Astrocyte (in vitro differentiated cells and primary cell): ENCODE measurements at places on chromosomes 7 and 10.

DNA sequence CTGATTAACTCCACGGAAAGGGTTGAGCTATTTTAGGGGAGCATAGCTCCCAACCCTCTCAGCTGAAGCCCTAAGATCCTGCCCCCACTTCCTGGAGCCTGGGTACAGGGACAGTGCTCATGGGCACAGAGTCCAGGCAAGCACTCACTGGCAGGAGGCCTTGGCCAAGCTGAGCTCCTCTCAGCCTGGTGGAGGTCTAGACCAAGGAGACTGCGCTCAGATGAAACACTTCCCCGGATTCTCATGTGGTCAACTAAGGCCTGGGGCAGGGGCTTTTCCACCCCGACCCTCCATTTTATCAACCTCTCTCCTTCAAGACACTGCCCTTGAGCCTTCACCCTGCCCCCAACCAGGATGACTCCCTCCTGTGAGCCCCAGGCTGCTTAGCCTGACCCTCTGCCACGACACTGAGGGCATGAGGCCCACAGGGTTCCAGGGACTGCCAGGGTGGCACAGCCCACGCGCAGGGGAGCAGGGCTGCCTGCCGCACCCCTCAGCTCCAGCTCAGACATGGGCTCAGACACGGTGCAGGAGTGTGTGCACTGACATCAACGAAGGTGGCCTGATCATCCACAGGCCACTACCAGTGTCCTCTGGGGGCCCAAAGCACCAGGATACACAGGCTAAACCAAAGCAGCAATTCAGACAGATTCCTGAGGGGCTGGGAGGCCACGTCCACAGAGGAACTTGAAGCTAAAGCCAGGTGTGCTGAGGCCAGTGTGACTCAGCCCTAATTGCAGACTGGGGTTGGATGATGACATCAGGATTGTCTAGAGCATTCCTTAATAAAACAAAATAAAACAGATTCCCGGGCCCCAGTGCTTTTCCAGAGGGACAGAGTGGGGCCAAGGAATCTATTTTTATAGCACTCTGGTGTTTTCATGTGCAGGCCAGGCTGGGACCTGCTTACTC, 18.8 kb downstream of the CHAT start:
- no peak for DNase-seq

- DNase-seq, result peak; percentile 50
Measured at GRCh38 chr7:36040679-36041078, 112.4 kb upstream of the EEPD1 start.

DNA sequence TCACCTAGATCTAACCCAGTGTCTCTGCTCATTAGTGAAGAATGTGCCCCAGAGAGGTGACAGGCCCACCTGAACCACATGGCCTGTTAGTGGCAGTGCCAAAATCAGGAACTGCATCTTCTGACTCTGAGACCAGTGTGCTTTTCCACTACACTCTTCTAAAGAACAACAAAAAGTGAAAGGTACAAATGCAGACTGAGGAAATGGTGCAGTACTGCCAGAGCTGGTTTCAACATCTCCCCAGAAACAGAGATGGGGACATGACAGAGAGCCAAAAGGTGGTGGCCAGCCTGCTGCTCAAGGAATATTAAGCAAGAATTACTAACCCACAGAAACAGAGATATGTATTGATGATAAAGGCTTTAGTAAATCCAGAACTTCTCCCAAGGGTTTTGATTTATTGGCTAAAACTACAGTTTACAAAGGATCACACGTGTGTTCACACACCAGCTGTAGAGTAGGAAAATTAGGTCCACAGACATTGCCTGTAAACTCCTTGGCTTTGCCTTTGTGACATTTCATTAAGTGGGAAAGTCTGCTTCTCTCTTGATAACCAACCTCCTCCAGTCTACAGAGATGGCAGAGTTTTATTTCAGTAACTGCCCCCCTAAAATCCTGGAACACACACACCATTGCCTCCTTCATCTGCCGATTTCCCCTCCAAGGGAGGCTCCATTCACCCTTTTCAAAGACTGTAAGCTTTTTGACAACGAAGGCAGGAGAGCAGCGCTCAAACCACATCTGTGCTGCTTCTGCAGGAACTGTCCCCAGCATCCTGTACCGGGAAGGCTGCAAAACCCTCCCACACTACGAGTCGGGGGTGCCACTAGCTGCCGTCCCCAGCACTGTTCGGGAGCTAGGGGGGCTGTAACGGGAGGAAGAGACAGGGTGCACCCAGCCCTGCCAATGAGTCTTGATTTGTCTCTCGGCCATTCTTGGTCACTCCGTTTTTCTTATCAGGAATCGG, 29.8 kb downstream of the GSDME start:
- DNase-seq, result no peak

GRCh38 chr10:123445261-123445775, 220.8 kb upstream of the GPR26 start:
- DNase-seq, result no peak

DNA sequence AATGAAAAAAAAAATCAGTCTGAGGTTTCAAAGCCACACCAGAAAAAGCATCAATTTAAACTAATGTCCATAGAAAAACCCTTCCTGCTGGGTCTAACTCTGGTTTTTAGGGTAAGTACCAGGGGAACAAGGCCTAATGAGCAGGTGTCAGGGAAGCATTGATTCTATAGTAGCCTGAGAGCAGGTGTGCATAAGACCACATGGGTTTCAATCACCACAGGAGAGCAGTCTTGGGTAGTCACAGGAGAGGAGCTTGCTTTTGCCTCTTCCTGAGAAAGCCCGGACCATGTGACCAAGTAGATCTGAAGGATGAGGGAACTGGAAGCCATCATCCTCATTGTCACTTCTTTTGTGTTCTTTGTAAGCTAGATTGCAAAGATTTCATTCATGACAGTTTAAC, 66.3 kb upstream of the AGK start:
- DNase-seq, result no peak

- no peak for DNase-seq
Measured at GRCh38 chr7:55209366-55209765, 155.8 kb upstream of the LANCL2 start.

- DNase-seq, result no peak
Measured at GRCh38 chr7:71506822-71507221, 374.9 kb downstream of the GALNT17 start.

GRCh38 chr10:73414230-73414945, 530 bp upstream of the ANXA7 start:
- no peak for DNase-seq

DNA sequence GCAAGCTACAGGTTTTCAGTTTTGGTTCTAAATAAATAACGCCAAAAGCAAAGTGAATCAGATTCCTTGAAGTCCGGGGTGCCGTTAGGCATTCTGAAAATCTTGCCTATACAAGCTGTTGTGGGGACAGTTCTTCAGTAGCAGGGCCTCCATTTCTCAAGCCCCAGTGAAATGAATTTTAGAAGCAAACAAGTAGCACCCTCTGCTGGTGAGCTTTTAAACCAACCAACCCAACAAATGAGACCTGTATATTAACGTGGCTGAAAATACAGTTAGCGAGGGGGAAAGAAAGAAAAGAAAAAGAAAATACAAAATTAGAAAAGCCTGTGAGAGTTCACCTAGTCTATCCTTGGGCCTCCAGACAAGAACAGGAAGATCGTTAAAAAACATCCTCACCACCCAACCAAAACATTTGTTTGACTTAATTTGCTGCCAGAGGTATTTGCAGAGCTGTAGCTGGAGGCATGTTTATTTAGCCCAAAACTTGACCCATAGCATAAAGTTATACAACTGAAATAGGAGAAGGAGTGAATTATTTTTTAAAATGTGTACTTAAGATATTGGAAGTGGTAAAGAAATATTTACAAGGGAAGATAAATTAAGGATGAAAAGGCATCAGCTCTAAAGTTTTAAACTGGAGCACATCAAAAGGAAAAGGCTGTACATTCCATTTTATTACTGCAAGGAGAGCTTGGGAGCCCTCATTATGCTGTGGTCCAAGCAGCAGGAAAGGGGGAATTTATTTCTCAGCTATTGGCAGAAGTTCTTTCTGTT, 98.9 kb downstream of the DYNC1I1 start:
- peak; percentile 14 for DNase-seq

- no peak for DNase-seq
Measured at GRCh38 chr10:61961278-61961677, 59.8 kb downstream of the ARID5B start.

DNA sequence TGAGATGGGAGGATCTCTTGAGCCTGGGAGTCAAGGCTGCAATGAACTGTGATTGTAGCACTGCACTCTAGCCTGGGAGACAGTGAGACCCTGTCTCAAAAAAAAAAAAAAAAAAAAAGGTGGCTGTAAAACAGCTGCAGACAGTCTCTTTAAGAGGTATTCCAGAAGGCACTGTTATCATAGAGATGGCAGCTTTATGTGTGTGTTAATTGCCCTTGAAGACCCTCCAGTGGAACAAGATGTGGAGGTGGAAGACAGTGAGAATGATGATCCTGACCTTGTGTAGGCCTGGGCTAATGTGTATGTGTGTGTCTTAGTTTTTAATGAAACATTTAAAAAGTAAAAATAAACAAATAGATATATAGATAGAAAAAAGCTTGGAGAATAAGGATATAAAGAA, 66.0 kb downstream of the ZNF487 start:
- no peak for DNase-seq

DNA sequence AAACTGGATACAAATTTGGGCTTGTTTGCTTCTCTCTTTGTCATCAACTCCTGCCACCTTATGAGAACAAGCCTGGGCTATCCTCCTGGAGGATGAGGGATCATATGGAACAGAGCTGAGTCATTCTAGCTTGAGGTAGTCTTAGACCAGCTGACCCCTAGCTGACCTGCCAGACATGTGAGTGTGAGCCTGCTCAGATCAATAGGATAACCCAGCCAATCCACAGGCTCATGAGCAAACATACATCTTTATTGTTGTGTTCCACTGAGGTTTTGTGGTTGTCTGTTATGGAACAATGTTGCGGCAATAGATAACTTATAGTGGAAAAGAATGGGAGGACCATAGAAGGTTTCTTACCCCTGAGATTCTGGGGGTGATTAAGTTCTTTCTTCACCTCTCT, 54.5 kb upstream of the FAM180A start:
- DNase-seq, result no peak

DNA sequence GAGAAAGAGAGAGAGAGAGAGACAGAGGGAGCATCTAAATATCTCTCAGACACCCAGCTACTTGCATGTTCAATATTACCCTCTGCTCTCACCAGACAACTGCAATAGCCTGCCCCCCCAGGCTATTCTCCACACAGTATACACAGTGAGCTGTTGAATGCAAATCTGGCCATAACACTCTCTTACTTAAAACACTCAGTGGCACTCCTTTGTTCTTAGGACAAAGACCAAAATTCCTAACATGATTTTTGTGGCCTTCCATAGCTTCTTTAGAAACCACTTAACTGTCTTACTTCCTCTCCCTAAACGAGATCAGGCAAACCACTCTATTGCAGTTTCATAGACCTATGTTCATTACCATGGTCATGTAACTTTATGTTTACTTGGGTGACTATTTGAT, 903.6 kb upstream of the AUTS2 start:
- peak; percentile 69 for DNase-seq
